ENCODE measurements at places on chromosomes 13 and 19.

DNA sequence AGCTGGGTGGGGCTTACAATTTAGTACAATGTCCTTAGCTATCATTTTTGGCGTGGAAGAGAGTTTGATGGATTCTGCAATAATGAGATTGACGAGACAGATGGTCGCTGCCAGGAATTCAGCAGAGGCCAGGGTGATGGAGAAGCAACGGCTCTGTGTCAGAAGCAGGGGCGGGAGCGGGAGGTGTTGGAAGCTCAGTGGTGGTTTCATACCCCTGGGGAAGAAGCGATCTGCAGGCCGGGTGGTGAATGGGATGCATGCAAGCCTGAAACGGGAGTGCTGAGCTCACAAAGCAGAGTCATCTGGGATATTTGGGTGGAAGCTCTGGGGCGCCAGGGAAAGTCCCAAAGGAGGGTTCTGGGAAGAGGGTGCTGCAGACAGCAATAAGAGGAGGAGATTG, 370.8 kb downstream of the ZNF536 start:
- DNase-seq: no peak

DNA sequence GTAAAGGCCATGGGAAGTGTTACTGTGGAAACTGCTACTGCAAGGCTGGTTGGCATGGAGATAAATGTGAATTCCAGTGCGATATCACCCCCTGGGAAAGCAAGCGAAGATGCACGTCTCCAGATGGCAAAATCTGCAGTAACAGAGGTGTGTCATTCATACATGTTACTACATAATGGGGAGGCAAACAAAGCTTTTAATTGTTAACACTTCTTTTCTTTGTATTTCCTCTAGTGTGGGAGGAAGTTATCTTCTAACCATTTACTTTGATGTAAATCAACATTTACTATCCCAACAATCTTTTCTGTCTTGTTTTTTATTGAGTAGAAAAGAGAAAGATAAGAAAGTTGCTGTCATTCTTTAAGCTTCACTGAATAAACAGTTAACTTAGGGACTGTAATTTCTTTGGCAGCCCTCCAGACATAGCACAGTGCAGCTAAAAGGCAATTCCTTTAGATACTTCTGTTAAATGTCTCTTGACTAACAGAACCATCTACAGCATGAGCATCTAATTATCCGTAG, 126.9 kb downstream of the ITGBL1 start:
- DNase-seq: no peak

DNA sequence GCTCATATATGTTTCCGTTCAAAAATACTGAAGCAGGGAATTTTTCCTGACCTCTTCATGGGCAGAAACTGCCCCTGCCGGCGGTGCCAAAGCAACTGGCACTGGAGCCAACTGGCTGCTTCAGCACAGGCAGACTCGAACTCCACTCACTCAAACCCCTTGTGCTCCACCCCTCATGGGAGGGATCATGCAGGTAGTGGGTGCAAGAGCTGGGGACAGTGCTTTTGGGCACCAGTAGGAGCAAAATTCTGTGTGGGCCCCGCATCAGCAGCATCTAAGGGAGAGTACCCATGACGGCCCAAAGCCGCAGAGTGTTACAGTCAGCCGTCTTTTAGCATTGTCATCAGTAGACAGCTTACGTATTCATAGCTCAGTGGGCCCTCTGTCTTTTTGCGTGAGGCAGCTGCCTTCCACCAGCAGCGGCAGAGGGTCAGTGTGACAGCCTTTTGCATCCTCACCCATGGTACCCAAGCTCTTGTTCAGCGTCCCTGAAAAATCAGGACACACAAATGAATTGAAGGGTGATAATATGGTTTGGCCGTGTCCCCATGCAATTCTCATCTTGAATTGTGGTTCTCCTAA, 393.8 kb downstream of the SLITRK6 start:
- no peak for DNase-seq

DNA sequence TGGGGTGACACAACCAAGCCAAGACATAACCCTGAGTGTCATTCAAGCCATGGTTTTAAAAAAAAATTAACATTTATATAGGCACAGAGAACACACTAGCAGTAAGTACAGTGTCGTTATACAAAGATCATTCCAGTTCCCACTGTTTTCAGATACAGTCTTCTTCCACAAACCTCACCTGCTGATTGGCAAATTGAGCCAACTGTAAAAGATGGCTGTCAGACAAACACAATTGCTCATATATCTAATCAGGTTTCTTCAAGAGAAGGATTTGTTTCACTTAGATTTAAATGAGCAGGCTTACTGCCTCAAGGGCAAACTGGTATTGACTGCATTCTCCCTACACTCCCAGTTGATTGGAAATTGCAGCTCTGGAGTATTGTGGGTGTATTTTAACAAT, 308.9 kb downstream of the RBM26 start:
- DNase-seq: no peak
